ENCODE measurements at places on chromosomes 16 and 17.

DNA sequence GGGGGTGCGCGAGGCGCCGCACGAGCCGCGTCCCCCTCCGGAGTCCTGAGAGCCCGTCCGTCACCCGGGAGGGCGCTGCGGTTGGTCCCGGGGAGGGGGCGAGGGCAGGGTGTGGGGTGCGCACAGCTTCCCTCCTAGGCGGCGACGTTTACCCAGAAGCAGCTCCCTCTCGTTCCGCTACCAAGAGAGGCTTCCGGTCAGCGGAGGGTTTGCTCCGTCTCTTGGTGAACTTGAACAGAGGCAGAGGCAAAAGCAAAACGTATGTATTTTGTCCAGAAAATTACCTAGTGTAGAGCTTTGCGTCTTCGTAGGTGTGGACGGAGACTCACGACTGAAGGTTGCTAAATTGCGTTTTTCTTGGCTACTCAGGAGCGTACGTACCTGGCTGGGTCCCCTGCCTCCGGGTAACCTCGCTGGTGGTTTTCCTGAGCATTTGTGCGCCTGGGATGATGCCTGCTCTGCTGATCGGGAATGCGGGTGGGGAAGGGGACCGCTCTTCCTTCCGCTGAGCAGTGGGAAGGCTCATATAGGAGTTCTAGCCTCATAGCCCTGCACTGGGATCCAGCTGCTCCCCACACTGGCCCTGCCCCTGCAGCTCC lies 833 bp downstream of the WSCD1 start:
- no peak for DNase-seq

- no peak for DNase-seq
Observed at GRCh38 chr16:89313583-89313982, 96.1 kb downstream of the ZNF778 start.

- DNase-seq: no peak
Observed at GRCh38 chr16:75621170-75621477, 2.0 kb downstream of the ADAT1 start.

DNA sequence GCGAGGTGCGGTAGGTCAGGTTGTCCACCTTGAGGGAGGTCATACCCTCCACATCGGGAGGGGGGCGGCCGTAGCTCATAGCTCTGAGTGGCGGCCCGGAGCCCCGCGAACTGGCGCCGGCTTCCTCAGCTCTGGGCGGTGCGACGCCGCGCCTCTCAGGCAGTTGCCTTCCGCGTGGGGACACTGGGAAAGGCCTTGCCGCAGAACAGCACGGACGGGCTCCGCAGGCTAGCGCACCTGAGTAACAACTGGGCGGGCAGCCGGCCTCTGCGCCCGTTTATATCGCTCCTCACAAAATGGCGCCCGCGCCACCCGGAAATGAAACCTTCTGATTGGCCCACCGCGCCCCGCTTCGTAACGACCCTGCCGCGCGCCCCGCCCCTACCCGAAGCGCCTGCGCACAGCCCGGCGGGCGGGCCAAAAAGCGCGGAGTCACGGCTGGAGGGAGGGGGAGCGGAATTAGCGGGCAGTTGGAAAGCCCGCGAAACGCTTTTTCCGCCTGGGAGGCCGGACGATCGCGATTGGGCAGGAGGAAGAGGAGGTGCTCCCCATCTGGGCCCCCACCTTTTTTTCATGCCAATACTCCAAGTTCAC lies at the start of gene SRSF2:
Gene SRSF2 (minus strand): TSS at position 250 of the 594 bp plus-strand sequence. CDS start 171 bp downstream, at position 79.
- peak; percentile 98 for DNase-seq

- no peak for DNase-seq
Observed at GRCh38 chr17:73096866-73097265, 4.4 kb upstream of the SLC39A11 start.

DNA sequence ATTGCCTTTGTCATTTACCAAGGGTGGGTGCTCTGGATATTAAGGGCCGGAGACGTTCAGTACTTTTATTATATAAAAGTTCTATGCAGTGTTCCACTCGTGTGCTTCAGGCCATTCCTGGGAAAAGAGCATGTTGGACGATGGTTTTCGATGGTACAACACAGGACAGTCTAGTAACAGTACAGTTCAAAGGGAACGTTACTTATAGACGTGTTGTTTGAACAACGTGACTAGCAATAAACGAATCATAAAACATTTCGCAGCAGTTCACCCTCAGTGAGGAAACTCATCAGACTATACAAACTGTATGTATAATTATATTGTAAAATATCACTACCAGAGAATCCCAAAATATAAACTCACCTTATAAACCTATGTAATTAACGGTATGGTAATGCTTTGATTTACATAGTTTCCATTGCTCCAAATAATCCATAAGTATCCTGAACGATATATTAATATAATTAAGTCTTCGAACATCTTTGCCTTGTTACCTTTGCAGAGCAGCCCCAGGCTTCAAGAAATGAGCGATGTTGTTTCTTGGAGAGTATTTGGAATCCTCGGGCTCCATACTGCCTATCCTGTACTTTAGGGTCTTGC lies 589 bp downstream of the NMT1 start:
- no peak for DNase-seq

DNA sequence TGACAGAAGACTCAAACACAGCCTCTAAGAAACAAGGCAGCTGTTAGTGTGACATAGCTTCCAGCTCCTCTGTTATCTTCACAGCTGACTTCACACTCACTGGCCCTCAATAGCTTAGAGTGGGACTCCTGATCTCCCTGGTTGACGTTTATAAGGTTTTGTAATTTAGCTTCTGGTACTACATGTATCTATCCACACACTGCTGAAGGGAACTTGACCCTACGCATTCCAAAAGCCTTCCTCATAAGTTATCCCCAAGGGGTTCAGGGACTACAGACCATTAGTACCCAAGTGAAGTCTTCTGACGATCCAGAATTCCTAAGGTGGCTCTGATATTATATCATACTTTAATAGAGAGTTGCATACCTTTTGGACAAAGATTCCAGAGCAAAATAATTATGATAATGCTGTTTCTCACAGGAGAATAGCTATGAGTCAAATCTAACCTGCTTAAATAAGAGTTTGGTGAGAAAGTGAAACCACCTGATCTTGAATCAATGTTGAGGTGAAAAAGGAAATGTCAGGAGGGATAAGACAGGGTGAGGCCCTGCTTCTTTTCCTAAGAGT lies 14.5 kb downstream of the ACACA start:
- no peak for DNase-seq

DNA sequence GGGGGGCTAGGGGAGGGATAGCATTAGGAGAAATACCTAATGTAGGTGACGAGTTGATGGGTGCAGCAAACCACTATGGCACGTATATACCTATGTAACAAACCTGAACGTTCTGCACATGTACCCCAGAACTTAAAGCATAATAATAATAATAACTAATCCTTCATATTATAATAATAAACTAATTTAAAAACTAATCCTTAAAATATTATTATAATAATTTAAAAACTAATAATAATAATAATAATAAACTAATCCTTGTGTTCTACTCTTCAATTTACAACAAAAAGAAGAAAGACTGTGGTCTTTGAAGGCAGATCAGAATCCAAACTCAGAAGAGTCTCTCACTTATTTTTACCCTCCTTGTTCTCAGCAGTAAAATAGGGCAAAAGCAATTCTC lies 774.9 kb downstream of the CDH8 start:
- DNase-seq: no peak

GRCh38 chr16:30820952-30821421 lies 34.0 kb upstream of the ZNF629 start:
- DNase-seq: no peak

- DNase-seq: no peak
Observed at GRCh38 chr17:17628388-17629008, 37.0 kb upstream of the PEMT start.

DNA sequence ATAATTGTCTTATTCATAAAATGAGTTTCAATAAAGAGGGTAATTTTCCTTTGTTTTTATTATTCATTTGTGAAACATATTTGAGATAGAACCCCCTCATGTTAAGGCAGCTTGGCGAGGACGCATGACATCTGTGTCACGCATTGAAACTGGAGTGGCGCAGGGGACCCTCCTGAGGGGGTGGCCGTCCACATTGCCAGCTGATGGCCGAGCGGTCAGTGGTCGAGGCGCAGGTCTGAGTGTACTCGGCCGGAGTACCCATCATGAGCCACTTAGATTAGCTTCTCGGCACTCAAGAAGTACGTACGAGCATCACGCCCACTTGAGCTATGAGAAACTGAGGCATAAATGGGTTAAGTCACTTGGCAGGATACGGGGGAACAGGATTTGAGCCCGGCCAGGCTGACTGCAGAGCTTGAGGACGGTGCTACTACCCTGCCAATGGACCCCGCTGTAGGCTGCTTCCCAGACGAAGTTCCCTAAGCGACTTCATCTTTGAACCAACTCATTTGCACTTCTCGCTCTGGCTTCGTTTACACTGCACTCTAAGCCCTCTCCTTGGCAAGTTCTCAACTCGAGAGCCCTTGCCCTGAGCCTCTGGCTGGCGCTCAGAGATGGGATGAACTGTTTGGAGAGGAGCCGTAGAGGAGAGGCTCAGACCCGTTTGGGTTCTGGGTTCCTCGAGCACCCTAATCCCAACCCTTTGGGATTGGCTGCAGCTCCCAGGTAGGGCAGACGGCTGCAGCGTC lies 91.8 kb downstream of the SDK2 start:
- DNase-seq: no peak

DNA sequence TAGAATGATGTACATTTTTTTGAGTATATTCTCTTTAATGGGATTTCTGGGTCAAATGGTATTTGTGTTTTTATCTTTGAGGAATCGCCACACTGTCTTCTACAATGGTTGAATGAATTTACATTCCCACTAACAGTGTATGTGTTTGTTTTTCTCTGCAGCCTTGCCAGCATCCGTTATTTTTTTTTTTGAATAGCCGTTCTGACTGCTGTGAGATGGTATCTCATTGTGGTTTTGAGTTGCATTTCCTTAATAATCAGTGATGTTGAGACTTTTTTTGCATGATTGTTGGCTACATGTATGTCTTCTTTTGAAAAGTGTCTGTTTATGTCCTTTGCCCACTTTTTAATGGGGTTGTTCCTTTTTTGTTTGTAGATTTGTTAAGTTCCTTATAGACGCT lies 172.7 kb upstream of the CDH8 start:
- DNase-seq: no peak

DNA sequence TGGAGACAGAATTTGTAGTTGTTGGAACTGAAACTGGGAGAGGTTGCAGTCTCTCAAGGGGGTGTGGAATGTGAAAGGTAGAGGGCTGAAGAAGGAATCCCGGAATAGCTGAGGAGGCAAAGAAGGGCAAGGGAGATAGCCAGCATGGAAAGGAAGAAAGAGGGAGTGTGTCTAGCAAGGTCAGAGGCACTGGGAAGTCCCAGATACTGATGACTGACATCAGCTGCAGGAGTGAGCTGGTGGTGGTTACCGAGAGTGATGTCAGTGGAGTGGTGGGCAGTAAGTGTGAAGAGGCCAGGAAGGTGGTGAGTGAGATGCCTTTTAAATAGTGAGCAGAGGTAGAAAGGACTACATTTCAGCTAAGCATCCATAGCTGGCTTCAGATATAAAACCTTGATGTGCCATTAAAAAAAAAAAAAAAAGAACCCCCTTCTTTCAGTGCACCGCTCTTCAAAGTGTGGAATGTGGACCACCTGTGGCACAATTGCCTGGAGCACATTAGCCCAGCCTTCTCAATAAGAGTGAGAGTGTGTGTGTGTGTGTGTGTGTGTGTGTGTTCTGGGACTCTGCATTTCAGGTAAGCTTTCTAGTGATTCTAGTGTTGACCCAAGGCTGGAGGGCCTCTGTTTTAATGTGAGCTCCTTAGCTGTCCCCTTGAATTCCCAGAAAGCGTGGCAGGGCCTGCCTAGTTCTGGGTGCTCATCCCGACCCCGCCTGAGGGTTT lies 8.5 kb downstream of the PRMT7 start:
- DNase-seq: no peak

DNA sequence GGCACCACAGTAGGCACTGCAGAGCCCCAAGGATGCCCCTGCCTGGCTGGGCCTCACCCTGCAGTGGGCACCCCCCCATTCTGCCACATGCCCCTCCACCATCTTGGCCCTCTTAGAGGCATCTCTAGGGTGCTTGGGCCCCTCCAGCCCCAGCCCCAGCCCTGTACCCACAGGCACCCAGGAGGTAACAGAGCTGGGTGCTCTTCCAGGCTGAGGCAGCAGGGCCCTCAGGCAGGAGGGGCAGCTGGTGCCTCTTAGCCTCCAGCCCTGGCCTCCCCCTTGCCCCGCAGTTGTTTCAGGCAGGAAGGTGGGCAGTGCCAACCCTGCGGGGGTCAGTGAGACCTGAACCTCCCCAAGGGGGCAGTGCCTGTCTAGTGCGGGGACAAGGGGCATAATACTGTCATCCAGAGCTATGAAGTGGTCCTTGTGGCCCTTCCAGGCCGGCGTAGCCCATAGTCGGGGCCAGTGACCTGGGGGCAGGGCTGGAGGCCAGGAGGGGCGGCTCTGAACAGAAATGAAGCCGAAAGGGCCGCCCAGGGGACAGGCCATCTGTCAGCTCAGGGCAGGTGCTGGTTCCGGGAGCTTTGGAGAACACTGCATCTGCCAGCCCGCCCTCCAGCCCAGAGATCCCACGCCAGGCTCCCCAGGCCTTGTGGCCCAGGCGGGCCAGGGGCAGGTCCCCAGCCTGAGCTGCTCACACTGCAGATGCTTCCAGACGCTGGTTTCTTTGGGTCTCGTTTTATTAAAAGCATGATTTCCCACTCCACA lies 4.9 kb upstream of the AATK start:
- no peak for DNase-seq

GRCh38 chr16:68070806-68071517 lies 14.2 kb upstream of the NFATC3 start:
- DNase-seq: no peak

DNA sequence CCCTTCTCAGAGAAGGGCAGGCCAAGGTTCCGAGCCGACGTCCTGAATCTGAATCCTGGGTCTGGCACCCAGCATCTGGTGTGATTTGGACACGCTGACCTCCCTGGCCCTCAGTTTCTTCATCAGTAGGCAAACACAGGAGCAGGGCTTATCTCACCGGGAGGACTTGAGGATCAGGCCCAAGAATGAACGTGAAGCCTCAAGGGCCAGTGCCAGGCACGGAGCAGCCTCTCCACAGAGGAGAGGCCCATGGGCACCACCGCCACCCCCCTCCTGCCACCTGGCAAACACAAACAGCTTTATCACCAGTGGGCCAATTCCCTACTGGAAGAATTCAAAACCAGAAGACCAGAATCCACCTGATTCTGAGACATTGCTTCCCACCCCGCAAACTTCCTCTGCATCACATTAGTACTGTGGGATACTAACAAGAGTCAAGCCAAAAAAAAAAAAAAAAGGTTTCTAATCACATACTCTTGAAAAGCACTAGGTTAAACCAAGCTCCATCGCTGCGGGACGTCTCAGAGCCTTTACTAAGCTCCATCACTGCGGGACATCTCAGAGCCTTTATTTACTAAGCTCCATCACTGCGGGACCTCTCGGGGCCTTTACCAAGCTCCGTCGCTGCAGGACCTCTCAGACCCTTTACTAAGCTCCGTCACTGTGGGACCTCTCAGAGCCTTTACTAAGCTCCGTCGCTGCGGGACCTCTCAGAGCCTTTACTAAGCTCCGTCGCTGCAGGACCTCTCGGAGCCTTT lies 68.0 kb upstream of the DOC2B start:
- no peak for DNase-seq

- DNase-seq: no peak
Observed at GRCh38 chr17:9183306-9183705, 162.0 kb downstream of the NTN1 start.

- DNase-seq: no peak
Observed at GRCh38 chr16:24851700-24852099, 5.9 kb downstream of the SLC5A11 start.

GRCh38 chr17:43020789-43021740 lies 1.1 kb downstream of the VAT1 start:
- no peak for DNase-seq

GRCh38 chr16:50169555-50170096 lies 16.5 kb downstream of the TENT4B start:
- DNase-seq: no peak

Data from liver (tissue), 10 donors.